ENCODE measurements at places on chromosomes 2 and 18.

DNA sequence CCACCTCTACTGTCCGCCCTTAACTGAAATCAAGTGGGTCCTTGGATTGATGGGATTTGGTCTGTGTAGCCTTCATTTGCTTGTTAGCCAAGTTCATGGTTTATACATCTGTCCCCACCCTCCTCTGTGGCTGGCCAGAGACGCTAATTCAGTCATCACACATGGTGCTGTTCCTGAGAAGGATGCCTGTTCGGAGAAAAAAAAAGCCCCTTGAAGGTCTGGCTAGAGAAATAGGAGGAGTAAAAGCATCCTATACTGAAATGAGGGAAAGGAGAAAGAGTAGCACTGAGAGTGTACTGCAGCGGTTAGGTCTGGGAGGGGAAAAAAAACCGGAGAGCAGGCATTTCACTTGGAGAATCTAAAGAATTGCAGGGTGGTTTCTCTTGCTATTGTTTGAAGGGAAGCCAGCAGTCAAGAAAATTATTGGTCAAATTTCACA is 180.6 kb upstream of the EPAS1 start:
- DNase-seq: no peak

GRCh38 chr18:63104868-63105267 is 214.7 kb downstream of the BCL2 start:
- no peak for DNase-seq

DNA sequence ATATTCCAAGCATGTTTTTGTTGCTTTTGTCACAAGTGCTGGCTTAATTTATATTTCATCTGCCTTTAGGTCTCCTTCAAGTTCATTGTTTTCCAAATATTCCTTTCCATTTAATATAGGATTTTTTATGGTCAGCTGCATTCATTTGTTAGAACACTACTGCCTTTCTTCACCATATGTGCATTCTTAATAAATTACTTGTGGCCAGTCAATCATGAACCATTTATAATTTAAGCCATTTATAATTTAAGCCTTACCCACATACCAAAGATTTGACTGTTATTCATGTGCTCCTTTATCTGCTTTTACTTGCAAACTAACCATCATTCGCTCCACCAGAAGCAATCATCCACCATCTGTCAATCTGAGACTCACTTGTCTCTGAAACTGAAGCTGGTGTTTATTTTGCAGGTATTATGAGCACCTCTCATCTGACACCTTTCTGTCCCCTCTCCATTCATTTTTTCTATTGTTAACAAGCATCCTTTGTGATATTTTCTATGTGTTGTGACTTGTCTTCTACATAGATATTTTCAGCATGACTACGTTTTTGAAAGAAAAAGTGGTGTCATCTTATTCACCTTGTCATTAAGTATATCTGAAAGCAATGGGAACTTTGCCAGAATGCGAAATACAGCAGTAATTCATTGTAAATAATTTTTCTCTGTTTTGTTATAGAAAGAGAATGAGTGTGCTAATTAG is 786.8 kb downstream of the KCNJ3 start:
- DNase-seq: no peak

GRCh38 chr2:201908901-201909300 is 102.6 kb downstream of the CDK15 start:
- no peak for DNase-seq

- no peak for DNase-seq
Observed at GRCh38 chr2:218169757-218170546, 3.2 kb upstream of the CXCR1 start.

DNA sequence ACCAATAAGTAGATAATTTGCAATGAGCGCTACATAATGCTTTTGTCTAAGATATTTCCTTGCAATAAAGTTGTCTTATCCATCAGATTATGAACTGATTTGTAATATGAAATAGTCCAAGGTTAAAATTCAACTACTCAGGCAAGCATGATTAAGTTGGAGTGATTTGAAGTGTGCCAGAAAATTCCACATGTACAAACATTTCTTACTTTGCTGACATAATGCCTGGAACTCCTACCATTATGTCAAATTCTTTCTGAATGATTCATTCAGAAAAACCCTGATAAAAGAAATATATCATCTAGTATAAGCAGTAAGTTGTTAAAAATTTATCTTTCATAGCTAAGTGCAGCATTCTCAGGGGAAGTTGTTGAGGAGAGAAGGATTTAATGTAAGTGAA is 87.3 kb downstream of the CBLN2 start:
- DNase-seq: no peak

GRCh38 chr2:67808112-67808511 is 254.7 kb downstream of the C1D start:
- no peak for DNase-seq

GRCh38 chr2:27212626-27213471 is 781 bp upstream of the SLC5A6 start:
- DNase-seq: peak; percentile 25

DNA sequence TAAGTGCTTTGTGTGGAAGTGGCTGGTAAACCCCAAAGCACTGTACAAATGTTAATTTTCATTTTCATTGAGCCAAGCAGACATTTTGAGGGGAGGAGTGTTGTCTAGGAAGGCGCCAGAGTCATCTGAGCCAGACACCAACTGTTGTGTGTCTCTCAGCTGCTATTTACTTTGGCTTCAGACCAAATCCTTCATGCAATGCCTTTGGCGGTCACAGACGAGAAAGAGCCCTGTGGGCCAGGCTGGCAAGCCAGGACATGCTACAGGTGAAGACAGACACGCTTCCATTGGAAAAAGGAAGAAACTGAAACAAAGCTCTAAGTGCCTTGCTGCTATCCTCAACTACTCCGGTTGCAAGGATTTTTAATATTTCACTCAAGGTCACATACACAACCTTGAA is 115.4 kb upstream of the CDC42EP3 start:
- DNase-seq: no peak

GRCh38 chr18:79510731-79511241 is 115.1 kb downstream of the NFATC1 start:
- DNase-seq: no peak

- DNase-seq: no peak
Observed at GRCh38 chr2:67824186-67824585, 238.6 kb downstream of the C1D start.

DNA sequence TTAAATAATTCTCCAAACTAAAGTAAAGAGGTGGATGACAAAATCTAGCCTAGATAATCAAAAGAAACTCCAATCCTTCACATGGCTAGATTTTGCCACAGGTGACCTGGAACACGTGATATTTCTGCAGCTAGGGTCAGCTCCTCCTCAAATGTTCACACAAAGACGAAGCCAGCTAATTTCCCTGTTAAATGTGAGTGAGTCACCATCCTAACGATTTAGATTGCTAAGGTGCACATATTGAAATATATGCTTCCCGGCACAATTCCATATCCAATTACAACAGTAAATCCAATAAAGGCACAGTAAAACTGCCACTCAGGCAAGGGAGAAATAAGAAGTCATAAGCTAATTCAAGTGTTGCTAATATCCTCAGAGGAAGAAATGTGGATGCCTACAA is 28.7 kb downstream of the IKZF2 start:
- DNase-seq: no peak
